CD4-positive, alpha-beta T cell treated with Interleukin-4 for 4 hours (primary cell): ENCODE measurements at places on chromosomes 2 and 18.
A peak's percentile ranks its signal among the peaks of the same experiment; 100 is the strongest.

DNA sequence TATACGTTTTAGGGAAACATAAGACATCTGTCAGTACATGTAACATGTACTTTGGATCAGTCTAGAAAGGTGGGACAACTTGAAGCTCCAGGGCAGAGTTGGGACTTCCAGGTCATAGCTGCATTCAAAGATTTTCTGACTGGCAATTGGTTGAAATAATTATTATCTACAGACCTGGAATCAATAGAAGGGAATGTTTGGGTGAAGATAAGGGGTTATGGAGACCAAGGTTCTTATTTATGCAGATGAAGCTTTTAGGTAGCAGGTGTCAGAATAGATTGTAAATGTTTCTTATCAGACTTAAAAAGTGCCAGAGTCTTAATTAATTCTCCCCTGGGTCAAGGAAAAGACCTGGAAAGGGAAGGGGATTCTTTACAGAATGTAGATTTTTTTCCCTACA lies 19.8 kb downstream of the RPIA start:
- no peak for DNase-seq

DNA sequence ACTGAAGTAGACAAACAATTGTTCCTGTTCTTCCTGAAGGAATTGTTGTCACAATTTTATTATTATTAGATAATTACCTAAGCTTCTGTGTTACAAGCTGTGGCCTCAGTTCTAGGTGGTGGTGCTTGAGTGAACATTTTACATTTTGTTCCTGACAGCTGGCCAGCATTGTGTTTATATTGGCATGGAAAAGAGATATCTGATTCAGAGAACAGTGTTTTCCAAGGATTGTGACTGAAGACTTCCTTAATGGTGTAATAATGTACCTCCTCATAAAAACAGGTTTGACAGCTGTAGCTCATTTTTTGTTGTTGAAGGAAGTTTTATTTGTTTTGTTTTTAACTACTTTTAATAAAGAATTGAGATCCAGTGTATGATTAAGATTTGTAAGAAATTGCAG lies 95.2 kb downstream of the EPB41L5 start:
- DNase-seq, result no peak

GRCh38 chr2:223537651-223538601 lies 64.2 kb downstream of the SCG2 start:
- no peak for DNase-seq

DNA sequence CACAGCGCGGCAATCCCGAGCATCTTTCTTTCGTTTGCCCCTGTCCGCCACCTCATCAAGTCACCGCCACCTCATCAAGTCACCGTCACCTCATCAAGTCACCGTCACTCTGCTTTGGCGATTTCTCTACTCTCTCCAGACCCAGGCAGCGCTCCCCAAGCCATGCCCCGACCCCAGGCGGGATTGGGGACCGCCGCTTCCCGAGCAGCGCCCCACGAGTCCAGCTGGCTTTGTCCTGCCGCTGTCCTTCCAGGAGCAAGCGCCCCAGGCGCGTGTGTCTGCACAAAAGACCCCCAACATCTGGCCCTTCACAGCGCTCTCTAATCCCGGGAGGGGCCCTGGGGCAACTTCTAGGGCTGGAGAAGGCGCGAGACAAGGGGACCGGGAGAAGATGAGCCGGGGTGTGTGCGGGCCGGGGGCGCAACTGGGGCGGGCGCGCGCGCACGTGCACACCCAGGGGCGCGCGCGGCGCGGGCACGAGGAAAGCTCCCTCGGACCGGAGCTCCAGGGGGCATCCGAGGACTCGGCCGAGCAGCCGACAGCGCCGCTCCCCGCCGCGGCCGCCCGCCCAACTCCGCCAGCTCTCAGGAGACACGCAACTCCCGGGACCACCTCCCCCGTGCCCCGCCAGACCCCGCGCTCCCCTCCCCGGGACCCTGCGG lies 633 bp upstream of the RNF152 start:
- DNase-seq, result peak; percentile 6

DNA sequence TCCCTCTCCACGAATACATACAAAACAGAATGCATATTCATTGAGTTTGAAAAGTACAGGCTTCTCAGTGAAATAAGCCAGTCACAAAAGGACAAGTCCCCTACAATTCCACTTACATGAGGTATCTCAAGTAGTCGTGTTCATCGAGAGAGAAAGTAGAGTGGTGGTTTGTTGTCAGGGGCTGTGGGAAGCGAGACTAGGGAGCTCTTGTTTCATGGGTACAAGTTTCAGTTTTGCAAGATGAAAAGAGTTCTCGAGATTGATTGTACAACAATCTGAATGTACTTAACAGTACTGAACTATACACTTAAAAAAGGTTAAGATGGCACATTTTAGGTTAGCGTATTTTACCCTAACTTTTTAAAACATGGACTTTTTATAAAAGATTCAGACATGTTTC lies 71.5 kb upstream of the TTC39C start:
- no peak for DNase-seq

DNA sequence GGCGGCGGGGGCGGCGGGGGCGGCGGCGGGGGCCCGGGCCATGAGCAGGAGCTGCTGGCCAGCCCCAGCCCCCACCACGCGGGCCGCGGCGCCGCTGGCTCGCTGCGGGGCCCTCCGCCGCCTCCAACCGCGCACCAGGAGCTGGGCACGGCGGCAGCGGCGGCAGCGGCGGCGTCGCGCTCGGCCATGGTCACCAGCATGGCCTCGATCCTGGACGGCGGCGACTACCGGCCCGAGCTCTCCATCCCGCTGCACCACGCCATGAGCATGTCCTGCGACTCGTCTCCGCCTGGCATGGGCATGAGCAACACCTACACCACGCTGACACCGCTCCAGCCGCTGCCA lies 644 bp downstream of the ONECUT2 start:
- no peak for DNase-seq

- DNase-seq, result no peak
Observed at GRCh38 chr2:55843096-55843993, 80.2 kb downstream of the EFEMP1 start.

DNA sequence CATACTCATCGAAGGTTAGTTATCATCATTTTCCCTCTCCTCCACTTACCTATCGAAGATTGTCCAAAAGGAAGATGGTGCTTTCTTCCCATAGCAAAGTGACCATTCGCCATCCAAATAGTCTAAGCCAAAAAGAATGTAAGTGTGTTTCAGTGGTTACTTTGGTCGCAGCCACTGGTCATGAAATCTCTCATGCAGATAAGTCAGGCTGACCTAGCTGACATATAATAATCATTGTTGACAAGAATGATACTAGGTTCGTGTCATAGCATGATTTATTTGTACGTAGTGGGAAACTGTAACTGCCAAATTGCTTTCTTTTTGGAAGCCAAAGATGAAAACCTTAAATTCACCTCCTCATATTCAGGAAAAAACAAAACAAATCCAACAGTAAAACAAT lies 89.6 kb upstream of the PMAIP1 start:
- DNase-seq, result no peak

GRCh38 chr2:1488851-1489250 lies 75.6 kb downstream of the TPO start:
- no peak for DNase-seq

- DNase-seq, result no peak
Observed at GRCh38 chr2:189641590-189641989, 19.7 kb upstream of the ASNSD1 start.

DNA sequence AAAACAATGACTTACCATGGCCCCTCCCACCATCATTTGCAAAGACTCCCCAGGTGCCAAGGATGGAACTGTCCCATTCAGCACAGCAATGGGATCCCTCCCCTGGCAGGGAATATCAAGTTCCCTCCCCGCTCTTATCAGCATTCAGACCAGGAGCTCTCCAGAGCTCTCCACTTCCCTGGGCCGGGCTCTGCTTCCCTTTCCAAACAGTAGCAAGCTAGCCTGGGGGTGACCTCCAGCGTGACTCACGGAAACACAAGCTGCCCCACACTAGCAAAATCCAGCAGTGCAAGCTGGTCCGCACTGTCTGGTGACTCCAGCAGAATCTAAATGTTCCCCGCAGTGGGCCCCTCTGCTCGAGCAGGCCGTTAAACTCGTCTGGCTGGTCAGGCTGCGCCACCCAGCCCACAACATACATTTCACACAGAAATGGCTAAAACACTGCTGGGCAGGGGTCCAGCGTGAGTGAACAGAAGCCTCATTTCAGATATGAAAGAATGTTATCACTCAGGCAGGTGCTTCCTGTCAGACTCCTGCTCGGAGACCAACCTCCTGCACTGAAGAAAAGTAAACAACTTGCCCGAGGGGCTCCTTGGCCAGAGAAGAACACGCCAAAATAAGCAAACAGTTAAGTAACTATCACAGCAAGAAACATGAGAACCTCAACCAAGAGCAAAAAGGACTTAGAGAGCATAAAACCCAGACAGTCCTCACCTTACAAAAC lies 33.9 kb downstream of the STAT1 start:
- DNase-seq, result no peak

DNA sequence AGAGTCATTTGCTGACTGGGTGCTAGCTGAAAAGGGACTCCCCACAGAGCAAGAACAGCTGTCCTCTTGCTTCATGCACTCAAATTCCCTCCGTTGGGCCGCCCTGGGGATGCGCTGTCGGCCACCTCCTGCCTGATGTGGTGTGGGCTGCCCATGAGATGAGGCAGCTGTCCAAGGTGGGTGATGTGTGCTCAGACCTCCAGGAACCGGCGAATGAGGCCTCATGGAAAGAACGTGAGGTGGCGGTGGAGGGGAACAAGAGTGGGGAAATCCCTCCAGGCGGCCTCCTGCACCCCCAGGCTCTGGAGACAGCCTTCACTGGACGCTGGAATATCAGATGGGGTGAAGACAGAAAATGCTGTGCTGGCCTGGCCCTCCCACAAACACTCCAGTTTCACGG lies 79.8 kb downstream of the LONRF2 start:
- no peak for DNase-seq

- DNase-seq, result no peak
Observed at GRCh38 chr2:95166065-95166763, 605 bp downstream of the ZNF2 start.

GRCh38 chr2:168185583-168186274 lies 61.7 kb downstream of the STK39 start:
- no peak for DNase-seq

DNA sequence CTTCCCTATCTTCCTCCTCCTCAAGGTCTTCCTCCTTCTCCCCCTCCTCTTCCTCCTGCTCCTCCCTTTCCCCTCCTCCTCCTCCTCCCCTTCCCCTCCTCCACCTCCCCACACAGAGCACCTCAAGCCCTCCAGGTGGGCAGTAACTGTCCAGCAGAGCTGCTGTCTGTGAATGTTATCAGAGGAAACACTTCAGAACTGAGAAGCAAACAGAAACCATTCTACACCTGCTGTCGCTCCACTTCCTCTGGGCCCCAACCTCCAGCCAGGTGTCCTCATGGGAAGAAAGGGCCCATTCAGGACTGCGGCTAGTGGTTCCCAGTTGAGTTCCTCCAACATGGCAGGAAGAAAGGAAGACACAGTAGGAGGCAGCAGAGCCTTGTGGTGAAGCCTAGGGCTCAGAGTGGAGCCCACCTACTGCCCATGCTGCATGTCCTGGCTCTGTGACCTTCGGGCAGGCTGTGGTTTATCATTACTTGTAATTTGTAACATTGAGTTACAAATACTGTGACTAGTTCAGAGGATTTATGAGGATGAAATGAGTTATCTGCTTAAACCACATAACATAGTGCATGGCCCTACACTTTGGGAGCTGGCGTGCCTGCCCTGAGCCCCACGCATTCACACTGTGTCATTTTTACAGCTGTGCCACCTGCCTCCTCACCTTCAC lies 165.9 kb upstream of the ID2 start:
- DNase-seq, result no peak

GRCh38 chr2:10514743-10515142 lies 66.6 kb upstream of the ODC1 start:
- no peak for DNase-seq

- DNase-seq, result no peak
Observed at GRCh38 chr2:182625814-182626213, 90.2 kb upstream of the DNAJC10 start.

- no peak for DNase-seq
Observed at GRCh38 chr18:10690035-10690329, 164.2 kb downstream of the NAPG start.

- no peak for DNase-seq
Observed at GRCh38 chr18:46899274-46899948, 17.9 kb downstream of the PIAS2 start.

DNA sequence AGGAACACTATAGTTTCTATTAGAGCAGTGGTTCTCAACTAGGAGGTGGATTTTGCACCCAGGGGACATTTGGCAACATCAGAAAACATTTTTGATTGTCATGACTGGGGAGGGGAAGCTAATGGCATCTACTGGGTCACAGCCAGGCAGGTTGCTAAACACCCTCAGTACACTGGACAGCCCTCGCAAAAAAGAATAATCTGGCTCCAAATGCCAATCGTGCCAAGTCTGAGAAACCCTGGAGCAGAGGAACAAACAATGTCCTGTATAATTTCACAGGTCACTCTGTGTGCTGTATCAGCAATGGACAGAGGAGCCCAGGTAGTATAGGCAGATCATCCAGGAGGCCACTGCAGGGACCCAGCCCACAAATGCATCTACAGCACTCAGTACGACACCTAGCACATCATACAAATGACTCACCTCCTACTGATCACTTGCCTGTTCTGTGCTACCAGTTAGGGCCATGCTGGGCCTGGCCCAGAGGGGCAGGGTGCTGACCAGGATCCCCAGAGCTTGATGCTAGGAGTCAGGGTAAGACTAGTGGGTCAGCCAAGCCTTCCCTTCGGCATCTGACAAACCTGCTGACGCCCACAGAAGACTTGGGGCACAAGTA lies 37.6 kb downstream of the SFXN5 start:
- no peak for DNase-seq

DNA sequence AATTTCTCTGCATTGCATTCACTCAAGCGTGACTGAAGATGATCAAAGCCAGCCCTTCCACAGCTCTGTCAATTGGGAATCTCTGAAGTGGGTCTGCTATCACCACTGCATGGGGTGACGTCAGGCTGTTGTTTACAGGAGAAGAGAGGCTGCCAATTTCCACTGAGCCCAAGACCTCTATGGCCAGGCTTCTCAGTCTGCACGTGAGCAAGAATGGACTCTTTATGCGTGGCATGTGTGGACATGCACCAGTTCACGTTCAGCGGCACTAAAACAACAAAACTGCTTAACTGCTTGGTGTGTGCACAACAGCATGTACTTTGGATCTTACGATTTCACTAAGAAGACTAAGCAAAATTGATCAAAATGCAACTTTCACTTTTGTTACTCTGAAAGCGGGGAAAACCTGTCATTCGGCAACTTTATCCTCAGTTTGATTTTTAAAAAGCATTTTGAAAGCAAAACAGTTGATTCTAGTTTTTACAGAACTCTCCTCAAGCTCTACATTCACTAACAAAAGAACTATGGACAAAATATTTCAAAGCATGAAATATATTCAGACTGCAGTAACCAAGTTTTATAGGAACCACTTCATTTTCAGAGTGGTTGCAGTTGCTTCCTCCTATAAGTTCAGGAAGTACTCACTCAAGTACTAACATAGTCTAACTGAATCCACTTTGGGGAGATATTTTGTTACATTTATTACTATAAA lies 77.0 kb upstream of the SERTAD2 start:
- DNase-seq, result peak; percentile 51

- no peak for DNase-seq
Observed at GRCh38 chr2:121791290-121791689, 35.8 kb downstream of the TSN start.
